ENCODE measurements at places on chromosomes 11 and 22. TPM values are rescaled to one million over a fixed set of nuclear protein-coding genes. Genes with fewer than 3 reads are reported as not detected.

Gene TRIM66
- total RNA-seq, result 6.2 TPM

Gene GPHA2
- not detected for total RNA-seq

Gene HEPN1
- not detected for total RNA-seq

Gene GAB4
- not detected for total RNA-seq

Gene MAPK8IP2
- 0.54 TPM for total RNA-seq

Gene APOBEC3A
- total RNA-seq, result not detected

Gene CNIH2
- 0.87 TPM for total RNA-seq

Gene TMEM126B
- total RNA-seq, result 53.5 TPM

Gene RRM1
- 91.9 TPM for total RNA-seq

Gene ART1
- total RNA-seq, result not detected

Measured in placental epithelial cell (primary cell).